ENCODE measurements at places on chromosomes 13 and 19.

DNA sequence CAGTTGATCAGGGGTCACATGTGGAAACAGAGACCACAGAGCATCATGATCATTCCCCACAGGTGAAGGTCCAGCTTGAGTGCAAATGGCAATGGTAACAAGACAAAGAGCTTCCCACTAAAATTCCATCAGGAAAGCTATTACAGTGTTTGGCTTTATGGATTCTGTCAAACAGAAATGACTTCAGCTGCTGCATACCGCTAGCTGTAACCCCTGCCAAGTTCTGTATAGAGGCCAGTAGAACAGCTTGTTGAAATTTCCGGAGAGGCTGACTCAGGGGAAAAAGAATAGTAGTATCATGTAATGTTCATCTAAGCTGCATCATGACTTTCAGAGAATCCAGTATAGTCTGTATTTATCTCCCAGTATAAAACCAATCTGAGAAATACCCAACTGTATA lies 1704.7 kb downstream of the SLITRK5 start:
- DNase-seq, result no peak

DNA sequence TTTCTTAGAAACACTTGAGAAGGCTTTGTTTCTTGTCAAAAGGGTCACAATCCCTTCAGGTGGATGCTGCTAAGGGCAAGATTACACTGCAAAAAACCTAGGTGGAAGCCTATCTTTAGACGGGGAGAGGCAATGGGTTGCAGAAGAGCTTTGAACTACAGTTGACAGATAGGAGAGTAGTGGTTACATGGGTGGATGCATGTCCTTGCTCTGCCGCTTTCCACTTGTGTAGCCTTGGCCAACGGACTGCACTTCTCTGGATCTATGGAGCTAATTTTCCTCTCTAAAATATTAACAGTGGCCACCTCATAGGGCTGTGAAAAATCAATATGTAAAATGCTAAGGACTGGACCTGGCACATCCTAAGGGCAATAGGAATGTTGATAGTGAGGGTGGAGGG lies 980 bp downstream of the BCKDHA start:
- DNase-seq, result peak; percentile 45

GRCh38 chr13:20191311-20192157 lies 1.2 kb downstream of the GJB2 start:
- no peak for DNase-seq

DNA sequence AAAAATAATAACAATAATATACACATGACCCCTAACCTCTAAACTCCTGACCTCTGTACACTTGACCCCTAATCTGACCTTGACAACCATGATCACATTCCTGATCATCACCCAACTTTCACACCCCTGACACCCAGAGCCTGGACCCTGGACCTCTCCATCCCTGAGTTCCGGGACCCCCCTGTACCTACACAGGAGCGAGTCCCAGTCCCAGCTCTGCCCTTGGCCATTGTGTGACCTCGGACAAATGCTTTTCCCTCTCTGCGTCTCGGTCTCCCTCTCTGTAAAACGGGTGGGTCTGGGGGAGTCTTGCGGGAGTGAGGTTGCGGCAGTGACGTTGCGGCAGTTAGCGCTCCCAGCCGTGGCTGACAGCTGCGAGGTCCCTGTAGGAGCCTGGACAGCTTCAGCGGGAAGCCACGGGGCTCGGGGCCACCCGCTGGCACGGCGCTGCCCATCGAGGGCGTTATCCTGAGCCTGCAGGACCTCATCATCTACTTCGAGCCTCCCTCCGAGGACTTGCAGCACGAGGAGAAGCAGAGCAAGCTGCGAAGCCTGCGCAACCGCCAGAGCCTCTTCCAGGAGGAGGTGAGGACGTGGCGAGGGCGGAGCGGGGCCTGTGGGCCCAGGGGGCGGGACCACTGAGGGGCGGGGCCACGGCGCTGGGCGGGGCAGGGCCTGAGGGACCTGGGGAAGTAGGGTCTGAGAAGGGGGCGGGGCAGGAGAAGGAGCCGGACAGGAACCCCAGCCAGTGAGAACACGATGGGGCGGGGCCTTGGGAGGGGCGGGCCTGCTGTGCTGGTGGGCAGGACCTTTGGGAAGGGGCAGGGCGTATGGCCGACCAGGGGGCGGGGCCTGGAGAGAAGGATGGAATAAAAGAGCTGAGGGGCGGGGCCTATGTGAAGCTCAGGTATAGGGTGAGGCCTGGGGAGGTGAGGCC lies 19.2 kb downstream of the RYR1 start:
- DNase-seq, result no peak

DNA sequence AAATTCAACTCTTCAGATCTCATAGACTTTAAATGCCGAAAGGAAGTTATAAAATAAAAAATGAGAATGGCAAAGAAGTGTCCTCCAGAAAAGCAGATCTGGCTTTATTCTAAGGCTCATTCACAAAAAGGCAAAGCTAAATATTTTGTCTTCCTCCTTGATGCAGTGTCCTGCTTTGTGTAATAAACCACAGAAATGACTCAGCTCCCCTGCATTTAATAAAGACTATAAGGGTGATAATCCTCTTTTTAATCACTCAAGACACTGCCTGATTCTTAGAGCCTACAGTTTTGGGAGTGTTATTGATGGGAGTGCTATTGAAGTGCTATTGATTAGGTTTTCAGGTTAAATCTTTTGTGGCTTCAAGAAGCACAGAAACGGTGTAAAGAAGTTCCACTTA lies 482.0 kb downstream of the PCDH20 start:
- no peak for DNase-seq

DNA sequence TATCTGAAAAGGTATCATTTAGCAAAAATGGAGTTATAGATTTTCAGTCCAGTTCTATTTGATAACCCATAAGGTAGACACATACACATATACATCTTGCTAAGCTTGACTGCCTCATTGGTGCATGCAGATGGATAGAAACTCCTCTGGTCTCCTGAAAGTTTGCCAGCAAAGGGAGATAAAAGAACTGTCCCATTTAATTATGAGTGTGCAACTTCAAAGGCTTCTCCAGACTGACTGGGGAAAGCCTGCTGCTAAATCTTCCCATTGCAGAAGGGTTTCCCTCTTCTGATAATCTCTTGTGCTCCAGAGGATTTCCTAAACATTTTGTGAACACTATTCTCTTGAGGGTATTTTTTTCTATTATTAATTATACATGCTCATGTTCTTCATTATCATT lies 131.9 kb downstream of the ITGBL1 start:
- peak; percentile 11 for DNase-seq

DNA sequence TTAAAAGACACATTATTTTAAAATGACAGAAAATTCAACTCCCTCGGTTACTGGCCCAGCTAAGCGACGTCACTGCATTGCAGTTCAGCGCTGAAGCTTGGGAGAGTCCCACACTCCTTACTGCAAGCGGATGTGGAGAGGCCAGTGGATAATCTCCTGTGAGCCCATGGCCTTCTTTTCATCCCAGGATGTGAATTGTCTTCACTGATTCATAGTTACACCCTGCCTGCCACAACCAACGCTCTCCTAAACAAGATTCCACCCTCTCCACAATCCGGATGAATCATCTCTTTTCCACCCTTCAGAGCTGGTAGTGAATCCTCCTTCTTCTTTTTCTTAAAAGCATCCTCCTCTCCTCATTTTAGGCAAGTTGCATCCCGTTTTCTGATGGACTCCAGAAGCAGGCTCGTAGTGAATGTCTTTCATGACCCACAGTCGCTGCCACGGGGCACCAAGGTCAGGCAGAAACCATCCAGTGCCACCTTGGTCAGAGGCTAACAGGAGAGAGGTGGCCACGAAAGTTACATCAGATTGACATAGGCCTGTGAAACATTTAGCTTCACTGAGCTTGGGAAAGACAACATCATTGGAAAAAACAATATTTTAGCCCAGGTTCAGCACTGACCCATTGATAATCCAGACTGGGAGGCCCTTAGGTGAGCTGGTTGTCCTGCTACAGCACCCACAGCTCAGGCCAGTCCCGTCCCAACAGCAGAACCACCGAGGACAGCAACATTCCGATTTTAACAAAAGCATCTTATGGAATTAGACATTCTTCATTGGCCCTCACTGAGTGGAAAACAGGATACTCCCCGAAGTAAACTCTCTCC lies 2.0 kb downstream of the GJB2 start:
- DNase-seq, result no peak

Measured in erythroblast (primary cell).